MG63 (cell line): ENCODE measurements at places on chromosomes 12 and 14. TPM values are rescaled to one million over a fixed set of nuclear protein-coding genes. Genes with fewer than 3 reads are reported as not detected.

DNA sequence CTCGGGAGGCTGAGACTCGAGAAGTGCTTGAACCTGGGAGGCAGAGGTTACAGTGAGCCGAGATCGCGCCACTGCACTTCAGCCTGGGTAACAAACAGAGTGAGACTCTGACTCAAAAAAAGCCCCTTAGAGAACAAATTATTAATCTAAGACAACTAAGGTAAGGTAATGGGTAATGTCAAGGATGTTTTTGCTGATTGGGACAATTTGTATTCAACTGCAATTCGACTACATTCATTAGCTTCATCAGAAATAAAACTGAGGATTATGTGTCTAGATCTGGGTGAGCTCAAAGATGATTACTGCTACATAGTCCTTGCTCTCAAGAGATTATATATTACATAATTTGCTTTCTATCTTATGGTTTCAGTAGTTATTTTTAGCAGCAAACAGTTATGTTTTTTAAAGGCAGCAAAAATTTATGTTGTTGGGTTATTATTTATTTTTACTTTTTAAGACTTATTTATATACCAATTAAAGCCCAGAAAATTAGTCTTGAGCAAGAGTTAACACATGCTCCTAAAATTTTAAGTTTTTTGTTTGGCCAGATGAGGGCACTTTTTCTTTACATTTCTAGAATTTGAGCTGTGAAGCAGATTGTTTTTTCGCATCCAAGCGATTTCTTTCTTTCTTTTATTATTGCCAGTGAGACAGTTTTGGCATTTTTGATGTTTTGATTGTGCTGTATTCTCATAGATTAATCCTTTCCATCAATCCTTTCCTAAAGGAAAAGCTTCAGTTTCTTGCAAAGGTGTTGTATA, 52.3 kb downstream of the PLEKHA5 start:
- no peak for DNase-seq

GRCh38 chr12:109697877-109698468, 15.7 kb upstream of the FAM222A start:
- no peak for DNase-seq

DNA sequence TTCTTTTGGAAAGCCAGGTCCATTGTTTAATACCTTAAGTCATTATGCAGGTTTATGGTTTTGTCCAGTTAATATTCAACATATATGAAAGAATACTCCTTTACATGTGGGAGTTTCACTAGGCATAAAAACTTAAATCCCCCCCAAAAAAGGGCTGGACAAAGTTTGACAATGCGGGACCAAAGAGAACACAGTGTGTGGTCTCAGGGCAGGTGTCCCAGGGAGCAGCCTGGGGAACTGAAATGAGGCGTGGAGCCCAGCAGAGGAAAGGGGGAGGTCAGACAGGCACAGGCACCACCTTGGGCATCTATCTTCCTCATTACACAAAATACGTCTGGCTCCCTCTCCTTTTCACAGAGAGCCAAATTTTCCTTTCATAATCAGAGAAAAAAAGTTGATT, 22.5 kb downstream of the PKP2 start:
- no peak for DNase-seq

The CAPS2 gene
- 0.37 and 0.43 TPM in 2 replicates for total RNA-seq

The TMEM179 gene
- 1.1 TPM in 1 of 2 replicates, not detected in the other for total RNA-seq
